ENCODE measurements at places on chromosomes 3 and 15. TPM values are rescaled to one million over a fixed set of nuclear protein-coding genes. Genes with fewer than 3 reads are reported as not detected.

The LARP6 gene
- 61.9 TPM for total RNA-seq

The CORO2B gene
- total RNA-seq: 11.2 TPM

The SMARCC1 gene
- 26.8 TPM for total RNA-seq

The GRAMD1C gene
- total RNA-seq: 13.1 TPM

The STAB1 gene
- total RNA-seq: 0.15 TPM

The VILL gene
- 8.9 TPM for total RNA-seq

The TP63 gene
- total RNA-seq: not detected

The GNAT1 gene
- total RNA-seq: not detected

The GATA2 gene
- total RNA-seq: 2.9 TPM

The EEFSEC gene
- 2.7 TPM for total RNA-seq

The EIF5A2 gene
- total RNA-seq: 6.5 TPM

The SLC28A1 gene
- total RNA-seq: not detected

The EXOG gene
- 3.2 TPM for total RNA-seq
